CD4-positive, alpha-beta T cell treated with Interleukin-15 for 4 hours (primary cell): ENCODE measurements at places on chromosomes 1 and 21.

DNA sequence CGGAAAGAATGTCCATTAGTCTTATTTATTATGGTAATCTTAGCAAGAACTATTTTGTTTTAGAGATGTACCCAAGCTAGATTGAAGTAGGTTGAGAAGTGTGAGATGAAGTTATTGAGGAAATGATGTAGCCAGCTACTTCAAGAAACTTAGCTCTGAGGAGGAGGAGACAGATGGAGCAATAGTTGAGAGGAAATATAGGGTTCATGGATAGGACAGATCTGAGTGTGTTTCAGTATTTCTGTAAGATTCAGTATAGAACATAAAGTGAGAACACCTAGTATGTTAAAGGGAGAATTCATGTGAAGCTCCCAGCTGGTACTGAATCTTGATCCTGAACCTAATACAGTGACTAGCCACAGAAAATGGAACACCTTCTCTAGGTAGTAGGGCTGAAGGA, 28.9 kb downstream of the TSNAX start:
- DNase-seq, result no peak

GRCh38 chr1:23751815-23752200, 8.5 kb downstream of the ELOA start:
- DNase-seq, result no peak

GRCh38 chr1:78095593-78095992, 49.8 kb downstream of the GIPC2 start:
- DNase-seq, result no peak

DNA sequence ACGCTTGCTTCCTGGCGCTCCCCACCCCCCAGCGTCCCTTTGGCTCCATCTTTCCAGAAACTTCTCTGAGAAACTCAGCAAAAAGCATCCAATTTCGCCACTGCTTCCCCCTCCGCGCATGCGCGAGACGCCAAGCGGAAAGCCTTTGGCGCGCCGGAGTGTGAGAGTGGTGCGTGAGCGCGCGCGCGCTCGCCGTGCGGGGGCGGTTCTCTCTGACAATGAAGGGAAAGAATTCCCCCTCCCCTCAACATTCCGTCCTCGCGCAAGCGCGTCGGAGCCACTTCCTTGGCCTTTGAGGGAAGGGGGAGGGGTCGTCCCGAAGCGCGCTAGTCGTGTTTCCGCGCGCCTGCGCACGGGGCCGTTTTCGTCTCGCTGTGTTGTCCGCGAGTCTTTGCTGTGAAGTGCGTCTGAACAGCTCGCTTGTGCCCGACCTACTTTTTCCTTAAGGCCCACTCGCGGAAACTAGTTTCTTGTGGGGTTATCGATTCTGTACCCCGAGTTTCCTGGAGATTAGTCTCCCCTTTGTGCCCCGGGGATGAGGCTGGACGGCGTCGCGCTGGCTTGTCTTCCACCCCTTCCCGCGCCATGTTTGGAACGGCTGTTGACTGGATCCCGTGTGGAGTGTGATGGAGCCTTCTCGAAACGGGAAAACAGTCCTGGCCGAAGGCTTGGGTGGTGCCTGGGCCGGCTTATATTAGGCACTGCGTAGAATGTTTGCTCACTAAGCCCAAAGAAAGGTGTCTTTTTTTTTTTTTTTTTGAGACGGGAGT, 11.6 kb upstream of the SPEN start:
- DNase-seq, result peak; percentile 99

DNA sequence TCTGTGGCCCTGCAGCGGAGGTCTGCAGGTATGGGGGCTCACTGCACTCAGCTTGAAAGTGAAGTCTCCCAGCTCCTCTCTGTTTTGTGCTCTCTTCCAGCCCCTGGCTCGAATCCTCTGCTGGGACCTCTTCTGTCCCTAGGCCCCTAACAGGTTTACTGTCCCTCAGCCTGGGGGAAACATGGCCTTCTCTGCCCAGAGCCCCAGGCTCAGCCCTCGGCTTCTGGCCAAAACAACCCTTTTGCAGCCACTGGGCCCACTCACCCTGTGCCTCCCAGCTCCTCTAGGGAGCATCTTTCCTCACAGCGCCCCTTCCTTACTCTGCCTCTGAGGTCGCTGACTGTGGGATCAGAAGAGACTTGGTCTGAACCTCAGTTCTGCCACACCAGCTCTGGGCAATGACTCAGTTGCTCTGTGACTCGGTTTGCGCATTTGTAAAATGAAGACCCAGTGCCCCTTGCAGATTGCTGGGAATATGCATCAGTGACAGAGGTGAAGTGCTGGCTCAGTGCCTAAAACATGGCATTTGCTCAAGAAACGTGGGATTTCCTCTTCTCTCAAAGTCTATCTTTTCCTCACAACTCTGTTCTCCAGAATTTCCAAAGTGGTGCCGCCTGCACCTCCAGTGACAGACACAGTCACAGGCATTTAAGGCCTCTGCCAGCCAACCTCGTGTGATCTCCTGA, 26.5 kb upstream of the TENT5C start:
- no peak for DNase-seq

- no peak for DNase-seq
Measured at GRCh38 chr1:107405236-107405635, 264.4 kb downstream of the NTNG1 start.

DNA sequence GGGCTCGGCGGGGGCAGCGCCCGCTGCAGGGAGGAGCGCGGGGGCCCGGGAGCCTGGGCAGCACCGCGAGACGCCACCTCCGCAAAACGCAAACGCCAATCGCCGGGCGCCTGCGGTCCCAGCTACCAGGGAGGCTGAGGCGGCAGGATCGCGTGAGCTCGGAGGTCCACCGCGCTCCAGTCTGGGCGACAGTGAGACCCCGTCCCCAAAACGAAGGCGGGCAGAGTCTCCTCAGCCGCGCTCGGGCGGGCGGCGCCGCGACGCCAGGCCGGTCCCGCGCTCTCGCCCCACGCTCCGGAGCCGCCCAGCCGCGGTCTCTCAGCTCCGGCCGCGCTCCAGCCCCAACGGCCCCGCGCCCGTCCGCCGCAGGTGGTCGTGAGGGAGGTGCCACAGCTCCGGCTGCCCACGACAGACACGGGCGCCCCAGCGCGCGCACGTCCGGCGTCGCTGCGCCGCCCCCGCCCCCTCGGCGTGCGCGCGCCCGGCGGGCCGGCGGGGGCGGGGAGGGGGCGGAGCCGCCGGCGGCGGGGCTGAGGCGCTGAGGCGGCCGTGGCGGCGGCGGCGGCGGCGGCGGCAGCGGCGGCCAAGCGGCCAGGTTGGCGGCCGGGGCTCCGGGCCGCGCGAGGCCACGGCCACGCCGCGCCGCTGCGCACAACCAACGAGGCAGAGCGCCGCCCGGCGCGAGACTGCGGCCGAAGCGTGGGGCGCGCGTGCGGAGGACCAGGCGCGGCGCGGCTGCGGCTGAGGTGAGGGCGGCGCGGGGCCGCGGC, at the start of gene ADARB1:
TSS of gene ADARB1 (plus strand) at position 533 of the 770 bp plus-strand sequence. CDS start 97,077 bp downstream, outside the sequence.
- peak; percentile 52 for DNase-seq

GRCh38 chr1:30191154-30191702, 532.2 kb downstream of the MATN1 start:
- DNase-seq, result peak; percentile 78

DNA sequence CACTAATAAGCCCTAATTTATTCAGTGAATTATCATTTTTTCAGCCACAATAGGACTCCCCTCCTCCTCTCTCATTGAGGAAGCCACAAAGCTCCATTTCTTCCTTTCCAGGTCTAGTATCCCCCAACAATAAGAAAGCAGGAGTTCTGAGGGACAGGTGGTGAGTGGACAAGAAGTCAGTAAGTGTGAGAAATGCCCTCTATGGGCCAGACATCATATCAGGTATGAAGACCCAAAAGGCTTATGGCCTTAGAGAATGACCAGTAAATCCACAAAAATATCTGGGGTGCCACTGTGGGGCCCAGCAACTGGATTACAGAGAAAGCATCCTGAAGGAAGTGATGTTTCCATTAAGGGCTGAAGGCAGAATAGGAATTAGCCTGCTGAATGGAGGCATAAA, 175.7 kb downstream of the TRIM33 start:
- no peak for DNase-seq

GRCh38 chr1:91151702-91152101, 129.9 kb upstream of the ZNF644 start:
- no peak for DNase-seq

DNA sequence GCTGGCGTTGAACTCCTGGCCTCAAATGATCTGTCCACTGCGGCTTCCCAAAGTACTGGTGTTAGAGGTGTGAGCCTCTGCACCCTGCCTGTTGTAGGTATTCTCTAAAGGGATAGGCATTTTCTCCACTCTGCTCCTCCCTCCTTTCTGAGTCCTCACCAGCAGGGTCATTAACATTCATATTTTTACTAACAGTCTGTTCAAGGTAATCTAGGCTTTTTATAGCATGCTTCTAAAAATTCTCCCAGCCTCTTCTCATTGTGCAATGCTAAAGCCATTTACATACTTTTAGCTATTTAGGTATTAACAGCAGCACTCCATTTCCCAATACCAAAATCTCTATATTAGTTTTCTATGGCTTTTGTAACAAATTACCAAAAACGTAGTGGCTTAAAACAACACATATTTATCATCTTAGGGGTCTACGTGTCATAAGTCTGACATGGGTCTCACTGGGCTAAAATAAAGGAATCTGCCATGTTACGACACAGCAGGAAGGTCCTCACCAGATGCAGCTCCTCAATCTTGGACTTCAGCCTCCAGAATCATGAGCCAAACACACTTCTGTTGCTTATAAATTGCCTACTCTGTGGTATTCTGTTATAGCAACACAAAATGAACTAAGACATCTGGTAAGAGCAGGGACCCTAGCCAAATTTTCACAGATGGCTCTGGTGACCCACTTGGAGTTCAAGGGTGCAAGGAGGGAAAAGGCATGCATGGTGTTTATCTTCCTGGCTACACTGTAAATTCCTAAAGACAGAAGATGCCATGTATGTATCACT, 2.9 kb upstream of the SLC2A7 start:
- no peak for DNase-seq

DNA sequence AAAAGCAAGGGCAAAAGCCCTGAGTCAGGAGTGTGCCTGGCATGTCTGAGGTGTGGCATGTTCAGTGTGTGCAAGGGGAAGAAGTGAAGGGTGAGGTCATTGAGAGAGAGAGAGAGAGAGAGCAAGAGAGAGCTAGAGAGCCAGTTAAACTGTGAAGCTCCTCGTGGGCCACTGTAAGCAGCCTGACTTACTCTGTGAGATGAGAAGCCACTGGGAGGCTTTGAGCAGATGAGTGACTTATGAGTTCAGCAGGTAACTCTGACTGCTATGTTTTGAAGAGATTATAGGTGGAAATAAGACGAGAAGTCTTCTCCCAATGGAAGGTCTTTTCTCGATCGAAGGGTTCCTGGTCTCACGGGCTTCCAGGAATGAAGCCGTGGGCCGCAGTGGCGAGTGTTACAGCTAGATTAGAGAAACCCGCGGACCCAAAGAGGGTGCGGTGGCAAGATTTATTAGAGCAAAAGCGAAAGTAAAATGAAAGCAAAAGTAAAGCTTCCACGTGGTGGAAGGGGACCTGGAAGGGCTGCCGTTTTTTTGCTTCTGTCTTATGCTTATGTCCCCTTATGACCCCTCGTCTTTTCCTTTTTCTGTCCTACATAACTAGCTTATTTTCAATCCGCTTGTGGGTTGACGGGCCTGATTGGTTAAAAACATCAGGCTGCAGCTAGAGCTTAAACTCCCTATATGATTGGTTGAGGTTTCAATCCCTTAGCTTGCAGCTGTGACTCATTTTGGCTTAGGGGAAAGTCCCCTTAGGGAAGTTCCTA, 323.1 kb upstream of the FAM78B start:
- DNase-seq, result peak; percentile 80

DNA sequence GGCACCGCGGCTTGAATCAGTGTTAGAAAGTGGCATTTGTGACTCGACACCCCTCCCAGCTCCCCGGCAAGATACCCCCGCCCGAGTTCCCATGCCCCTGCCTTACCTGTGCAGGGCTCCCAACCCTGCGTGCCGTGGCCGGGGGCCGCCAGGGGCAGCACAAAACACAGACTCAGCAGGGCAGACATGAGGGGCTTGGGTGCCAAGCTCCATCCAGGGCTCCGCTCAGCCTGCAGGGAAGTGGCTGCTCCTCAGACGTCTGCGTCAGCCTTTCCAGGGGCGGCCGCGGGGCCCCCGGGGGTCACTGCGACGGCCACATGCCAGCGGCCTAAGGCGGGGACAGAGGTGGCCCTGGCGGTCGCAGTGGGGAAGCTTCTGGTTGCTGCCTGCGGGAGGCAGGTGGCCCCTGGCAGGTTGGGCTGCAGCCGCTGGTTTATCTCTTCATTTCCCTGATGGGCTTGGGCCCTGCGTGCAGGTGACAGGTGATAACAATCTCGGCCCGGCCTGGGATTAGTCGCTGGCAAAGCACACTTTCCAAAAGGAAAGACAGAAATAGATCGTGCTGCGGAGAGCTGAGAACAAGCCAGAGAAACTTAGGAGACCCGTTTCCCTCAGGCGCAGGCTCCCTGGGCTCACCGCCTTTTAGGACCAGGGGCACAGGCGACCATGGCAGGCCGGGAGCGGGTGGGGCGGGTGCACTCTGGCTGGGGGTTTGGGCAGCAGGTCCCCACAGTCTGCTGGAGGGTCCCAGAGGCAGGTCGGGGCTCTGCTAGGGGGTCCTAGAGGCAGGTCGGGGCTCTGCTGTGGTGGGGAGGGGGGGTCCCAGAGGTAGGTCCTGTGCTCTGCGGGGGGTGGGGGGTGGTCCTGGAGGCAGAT, at the start of gene TSPEAR:
TSS of gene TSPEAR (minus strand) at position 246 of the 876 bp plus-strand sequence. CDS start at position 188, 58 bp downstream.
- DNase-seq, result no peak

- DNase-seq, result peak; percentile 33
Measured at GRCh38 chr1:39816415-39817090, 27.9 kb upstream of the BMP8B start.

GRCh38 chr1:203582568-203582967, 44.1 kb upstream of the ATP2B4 start:
- DNase-seq, result no peak

DNA sequence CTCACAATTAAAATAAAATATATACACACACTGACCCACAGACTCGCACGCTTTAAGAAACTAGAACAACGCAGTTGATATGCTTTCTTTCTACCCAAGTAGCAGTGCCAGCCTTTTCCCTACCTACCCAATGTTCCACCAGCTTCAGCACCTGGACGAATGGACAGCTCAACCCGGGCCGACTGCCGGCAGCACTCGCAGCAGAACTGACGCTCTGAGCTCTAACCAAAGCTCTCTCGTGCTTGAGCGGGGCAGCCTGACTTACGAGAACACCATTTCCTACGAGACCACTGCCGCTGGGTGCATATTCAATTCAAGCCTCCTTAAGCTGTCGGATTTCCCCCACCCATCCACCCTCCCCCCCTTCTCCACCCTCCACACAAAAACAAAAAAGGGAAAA, 127.4 kb upstream of the DPYD start:
- peak; percentile 64 for DNase-seq

DNA sequence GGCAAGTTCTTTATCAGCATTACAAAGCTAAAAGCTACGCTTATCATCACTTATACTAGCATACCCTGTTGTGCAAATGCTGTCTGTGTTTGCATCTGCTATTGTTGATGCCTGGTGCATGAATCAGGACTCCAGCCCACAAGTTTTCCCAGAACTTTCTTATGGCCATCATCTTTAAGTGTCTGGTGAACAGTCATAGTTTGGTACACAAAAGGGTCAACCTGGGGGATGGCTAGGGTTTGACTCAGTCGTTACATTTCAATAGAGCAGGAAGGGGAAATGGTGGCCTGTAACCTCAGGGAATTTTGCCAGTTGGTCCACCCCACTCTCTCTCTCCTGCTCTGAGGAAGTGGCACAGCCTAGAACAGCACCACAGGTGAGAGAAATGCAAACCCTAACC, 35.4 kb downstream of the SELL start:
- no peak for DNase-seq

- no peak for DNase-seq
Measured at GRCh38 chr1:163531345-163531744, 209.6 kb downstream of the NUF2 start.

GRCh38 chr21:25496825-25497482, 110.3 kb downstream of the MRPL39 start:
- no peak for DNase-seq
